Activated T-cell treated with anti-CD3 and anti-CD28 coated beads for 1 hour (primary cell): ENCODE measurements at places on chromosomes 3 and 15.

DNA sequence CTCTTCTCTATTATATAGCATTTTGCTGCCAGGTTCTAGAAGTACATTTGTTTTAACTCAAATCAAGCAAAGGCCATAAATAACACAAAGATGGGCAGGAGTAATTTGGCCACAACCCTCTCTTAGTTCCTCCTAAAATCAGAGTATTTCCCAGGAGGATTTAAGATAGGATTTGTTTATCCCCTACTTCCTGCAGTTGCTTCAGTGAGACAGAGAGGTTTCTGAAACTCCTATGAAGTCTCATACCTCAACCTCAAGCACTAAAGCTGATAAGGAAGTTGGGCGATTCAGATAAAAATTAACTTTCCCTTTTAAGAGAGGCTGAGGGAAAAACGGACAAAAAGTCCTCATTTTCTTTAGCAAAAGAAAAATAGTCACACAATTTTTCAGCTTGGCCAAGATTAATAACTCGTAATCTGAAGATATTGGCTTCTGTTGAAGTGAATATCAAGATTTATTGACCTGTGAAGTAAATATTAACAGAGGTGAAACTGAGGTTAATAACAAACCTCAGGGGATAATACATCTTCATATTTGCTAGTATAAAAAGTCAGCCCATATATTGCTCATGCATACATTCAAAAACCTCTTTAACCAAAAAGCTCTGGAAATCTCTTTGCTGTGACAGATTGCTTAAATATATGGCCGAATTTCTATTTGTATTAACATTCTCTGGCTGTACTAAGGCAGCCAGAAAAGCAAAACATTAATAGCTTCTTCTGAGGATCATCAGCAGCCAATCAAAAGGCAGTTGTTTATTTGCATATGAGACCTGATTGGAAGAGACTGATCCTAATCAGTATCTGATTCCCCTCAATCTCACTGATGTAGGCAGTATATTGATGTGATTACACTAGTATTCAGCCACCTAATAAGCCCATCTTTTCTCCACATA is 90.6 kb upstream of the GADL1 start:
- DNase-seq = no peak

GRCh38 chr3:175980486-175981090 is 1121.5 kb downstream of the NAALADL2 start:
- DNase-seq = no peak

GRCh38 chr3:102194001-102194400 is 240.8 kb upstream of the ZPLD1 start:
- no peak for DNase-seq

DNA sequence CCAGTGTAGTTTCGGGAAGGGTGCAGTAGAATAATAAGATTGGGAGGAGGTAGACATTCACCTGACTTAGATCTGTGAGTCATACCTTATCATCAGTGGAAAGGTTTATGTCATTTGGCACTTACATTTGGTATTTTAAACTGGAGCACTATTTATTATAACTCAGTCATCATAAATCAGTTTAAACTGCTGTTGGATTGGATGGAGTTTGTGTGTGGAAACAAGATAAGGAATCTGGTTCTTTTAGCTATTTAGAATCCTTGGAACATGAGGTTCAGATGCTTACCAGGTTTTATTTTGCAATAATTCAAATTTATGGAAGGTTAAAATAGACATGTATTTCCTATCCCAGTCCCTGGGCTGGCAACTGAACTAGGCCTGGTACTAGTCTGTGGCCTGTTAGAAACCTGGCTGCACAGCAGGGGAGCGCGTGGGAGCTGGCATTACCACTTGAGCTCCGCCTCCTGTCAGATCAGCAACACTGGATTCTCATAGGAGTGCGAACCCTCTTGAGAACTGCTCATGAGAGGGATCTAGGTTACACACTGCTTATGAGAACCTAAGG is 34.5 kb downstream of the ZFAND6 start:
- DNase-seq = no peak

DNA sequence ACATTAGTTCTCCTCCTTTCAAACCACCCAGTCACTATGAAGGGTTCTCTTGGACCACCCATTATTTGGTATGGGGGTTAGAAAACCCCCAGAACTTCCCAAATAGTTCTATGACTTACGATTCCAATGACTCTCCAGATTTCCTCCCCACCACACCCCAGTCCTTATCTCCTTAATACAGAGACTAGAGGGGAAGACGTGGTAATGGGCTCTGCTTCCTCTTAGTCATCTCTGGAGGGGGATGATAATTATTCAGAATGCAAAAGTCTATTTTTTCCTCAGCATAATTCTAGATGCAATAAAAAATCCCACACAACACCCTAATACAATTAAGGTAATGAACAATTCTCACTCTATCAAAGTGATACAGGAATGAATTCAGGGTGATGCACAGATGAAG is 48.9 kb upstream of the CFAP161 start:
- DNase-seq = no peak

DNA sequence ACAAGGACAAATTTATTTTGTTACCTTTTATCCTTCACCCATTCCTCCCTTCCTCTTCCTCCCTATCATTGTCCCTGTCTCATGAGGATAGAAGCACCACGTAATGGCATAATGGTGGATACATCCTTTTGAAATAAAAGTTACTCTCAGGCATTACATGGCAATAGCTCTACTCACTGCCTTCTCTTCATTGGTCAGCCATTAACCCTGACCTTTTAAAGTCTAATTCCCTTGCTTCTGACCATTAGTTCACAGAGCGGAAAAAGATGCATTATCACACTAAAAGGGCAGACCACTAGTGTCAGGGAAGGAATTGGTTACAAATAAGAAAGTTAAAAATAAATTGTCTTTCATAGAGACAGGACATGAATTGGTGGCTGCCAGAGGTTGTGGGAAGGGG is 54.6 kb upstream of the EIF1B start:
- no peak for DNase-seq

DNA sequence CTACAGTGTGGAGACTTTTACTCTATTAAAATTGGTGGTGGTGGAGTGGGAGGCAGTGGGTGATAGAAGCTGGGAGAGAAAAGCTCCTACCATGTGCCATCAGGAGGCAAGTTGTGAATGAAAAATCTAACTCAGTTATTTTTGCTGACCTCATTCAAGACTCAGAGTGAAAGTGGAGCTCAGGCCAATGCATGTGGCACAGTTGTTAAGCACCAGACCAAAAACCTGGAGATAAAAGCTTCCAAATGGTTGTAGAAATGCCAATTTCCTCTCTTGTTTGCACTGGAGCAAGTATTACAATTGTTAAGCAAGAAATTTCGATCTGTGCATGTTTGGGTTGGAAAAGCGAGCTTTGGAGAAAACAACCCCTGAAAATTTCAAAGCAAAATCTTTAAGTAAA is 81.5 kb upstream of the PRICKLE2 start:
- no peak for DNase-seq

- DNase-seq = no peak
Observed at GRCh38 chr3:126663257-126663656, 8.3 kb upstream of the TXNRD3 start.

DNA sequence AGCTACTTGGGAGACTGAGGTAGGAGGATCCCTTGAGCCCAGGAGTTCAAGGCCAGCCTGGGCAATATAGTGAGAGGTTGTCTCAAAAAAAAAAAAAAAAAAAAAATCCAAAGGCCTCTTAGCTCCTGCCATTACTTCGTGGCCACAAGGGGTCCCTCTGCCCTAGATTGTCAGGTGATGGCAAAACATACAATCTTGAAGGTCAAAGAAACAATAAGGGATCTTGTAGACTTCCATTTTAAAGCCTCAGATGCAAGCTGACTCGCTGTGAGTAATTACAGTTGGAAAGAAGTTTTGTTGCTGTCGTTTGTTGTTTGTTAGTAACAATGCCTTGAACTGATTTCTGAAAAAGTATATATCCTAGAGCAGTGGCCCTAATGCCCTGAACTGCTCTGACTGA is 55.9 kb upstream of the PLCL2 start:
- peak; percentile 33 for DNase-seq

DNA sequence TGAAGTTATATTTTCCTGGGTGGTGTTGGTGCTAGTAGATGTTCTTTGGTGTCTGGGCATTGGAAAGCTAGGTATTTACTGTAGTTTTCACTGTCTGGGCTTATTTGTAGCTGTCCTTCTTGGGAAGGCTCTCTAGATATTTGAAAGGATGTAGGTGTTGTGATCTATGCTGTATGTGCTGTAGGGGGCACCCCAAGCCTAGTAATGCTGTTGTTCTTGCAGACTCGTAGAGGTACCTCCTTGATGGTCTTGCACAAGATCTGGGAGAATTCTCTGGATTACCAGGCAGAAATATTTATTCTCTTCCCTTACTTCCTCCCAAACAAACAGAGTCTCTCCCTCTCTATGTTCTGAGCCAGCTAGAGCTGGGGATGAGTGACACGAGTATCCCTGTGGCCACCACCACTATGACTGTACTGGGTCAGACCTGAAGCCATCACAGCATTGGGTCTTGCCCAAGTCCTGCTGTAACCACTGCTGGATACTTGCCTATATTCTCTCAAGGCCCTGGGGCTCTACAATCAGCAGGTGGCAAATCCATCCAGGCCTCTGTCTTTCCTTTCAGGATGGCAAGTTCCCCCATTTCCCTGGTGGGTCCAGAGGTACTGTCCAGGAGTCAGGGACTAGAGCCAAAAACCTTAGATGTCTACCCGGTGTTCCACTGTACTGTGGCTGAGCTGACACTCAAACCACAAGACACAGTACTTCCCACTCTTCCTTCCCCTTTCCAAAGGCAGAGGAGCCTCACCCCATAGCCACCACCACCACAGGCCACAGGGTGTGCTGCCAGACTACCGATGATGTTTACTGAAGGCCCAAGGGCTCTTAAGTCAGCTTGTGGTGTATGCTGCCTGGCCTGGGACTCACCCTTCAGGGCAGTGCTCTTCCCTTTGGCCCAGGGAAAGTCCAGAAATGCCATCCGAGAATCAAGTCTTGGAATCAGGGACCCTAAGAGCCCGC is 195.2 kb upstream of the DPPA4 start:
- DNase-seq = peak; percentile 19
